ENCODE measurements at places on chromosomes 4 and X. TPM values are rescaled to one million over a fixed set of nuclear protein-coding genes. Genes with fewer than 3 reads are reported as not detected.

The TXLNG gene
- total RNA-seq, result 11.8 TPM

The MAGEA10 gene
- not detected for total RNA-seq

The RBMX gene
- total RNA-seq, result 128 TPM

GRCh38 chrX:40966213-40966820, 118.9 kb upstream of the USP9X start:
- no peak for DNase-seq
- H3K36me3 ChIP-seq, result no peaks in the 10 kb centered on the region
- H3K4me1 ChIP-seq, result no peaks in the 10 kb centered on the region
- no peak overlapping the region for H3K4me3 ChIP-seq
- H3K27ac ChIP-seq, result no peak overlapping the region

GRCh38 chr4:70714079-70714887, 7.5 kb upstream of the RUFY3 start:
- no peaks in the 10 kb centered on the region for H3K27me3 ChIP-seq
- no peaks in the 10 kb centered on the region for H3K36me3 ChIP-seq
- H3K4me1 ChIP-seq, result no peaks in the 10 kb centered on the region
- no peak for DNase-seq

GRCh38 chrX:1591863-1592469, 562 bp downstream of the AKAP17A start:
- H3K4me1 ChIP-seq, result no peaks in the 10 kb centered on the region
- H3K27ac ChIP-seq, result no peak overlapping the region
- DNase-seq, result peak; percentile 59
- peaks cover 9% of the 10 kb centered on the region for H3K36me3 ChIP-seq

- H3K4me3 ChIP-seq, result no peak overlapping the region
- no peaks in the 10 kb centered on the region for H3K4me1 ChIP-seq
- no peaks in the 10 kb centered on the region for H3K27me3 ChIP-seq
- DNase-seq, result no peak
- H3K36me3 ChIP-seq, result no peaks in the 10 kb centered on the region
- H3K27ac ChIP-seq, result no peak overlapping the region
Measured at GRCh38 chr4:46730075-46730474, 179.0 kb downstream of the COX7B2 start.

DNA sequence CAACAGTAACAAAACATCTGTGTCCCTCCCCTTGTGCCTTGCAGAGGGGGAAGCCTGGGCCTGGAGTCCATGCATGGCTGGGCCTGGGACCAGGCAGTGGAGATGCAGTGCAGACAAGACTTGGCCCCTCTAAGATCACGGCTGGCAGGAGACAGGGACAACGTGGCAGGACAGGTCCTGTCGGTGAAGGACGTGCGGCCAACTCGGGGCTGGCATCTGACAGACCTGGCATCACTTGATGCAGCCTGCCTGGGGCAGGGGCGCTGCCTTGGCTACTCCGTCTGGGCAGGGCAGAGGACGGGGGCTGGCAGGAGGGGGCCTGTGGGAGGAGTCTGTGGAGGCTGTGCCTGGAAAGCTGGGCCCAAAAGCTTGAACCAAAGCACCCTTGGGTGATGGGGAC, 112.1 kb downstream of the CPZ start:
- H3K36me3 ChIP-seq, result no peaks in the 10 kb centered on the region
- no peak for DNase-seq
- no peaks in the 10 kb centered on the region for H3K4me1 ChIP-seq
- H3K4me3 ChIP-seq, result no peak overlapping the region

GRCh38 chr4:83932750-83933391, 397.0 kb downstream of the GPAT3 start:
- H3K36me3 ChIP-seq, result no peaks in the 10 kb centered on the region
- no peak for DNase-seq
- H3K4me1 ChIP-seq, result no peaks in the 10 kb centered on the region
- H3K27me3 ChIP-seq, result no peaks in the 10 kb centered on the region

DNA sequence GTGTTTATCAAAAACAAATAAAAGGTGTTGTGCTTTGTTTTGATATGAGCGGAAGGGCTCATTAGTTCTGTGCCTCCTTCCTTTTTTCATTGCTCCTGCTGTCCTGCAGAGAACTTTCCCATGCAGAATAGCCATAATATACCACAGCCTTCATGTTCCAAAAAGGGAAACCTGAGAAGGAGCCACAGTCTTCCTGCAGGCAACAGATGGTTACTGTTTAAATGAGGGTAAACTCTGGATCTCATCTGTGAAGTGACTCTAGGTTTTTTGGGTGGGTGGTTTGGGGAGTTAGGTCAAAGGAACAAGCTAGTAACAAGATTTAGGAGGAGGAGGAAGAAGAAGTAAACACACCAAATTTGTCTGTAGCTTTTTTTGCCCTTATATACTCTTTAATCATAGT, 131.8 kb downstream of the BMPR1B start:
- H3K4me1 ChIP-seq, result peaks cover 2% of the 10 kb centered on the region
- DNase-seq, result no peak
- H3K36me3 ChIP-seq, result no peaks in the 10 kb centered on the region

GRCh38 chr4:40196724-40197281, at the start of gene RHOH:
Gene RHOH, plus strand, starts transcription at chr4:40197031. Its CDS starts 46,356 bp downstream, at chr4:40243387.
- no peak within 1 kb of the TSS for H3K27ac ChIP-seq
- DNase-seq, result no peak
- H3K4me1 ChIP-seq, result no peaks in the 10 kb centered on the region
- H3K4me3 ChIP-seq, result no peak within 1 kb of the TSS

- DNase-seq, result no peak
- no peaks in the 10 kb centered on the region for H3K36me3 ChIP-seq
- no peak overlapping the region for H3K27ac ChIP-seq
- no peak overlapping the region for H3K4me3 ChIP-seq
- H3K4me1 ChIP-seq, result no peaks in the 10 kb centered on the region
Measured at GRCh38 chr4:113179996-113180395, 130.5 kb downstream of the ANK2 start.

DNA sequence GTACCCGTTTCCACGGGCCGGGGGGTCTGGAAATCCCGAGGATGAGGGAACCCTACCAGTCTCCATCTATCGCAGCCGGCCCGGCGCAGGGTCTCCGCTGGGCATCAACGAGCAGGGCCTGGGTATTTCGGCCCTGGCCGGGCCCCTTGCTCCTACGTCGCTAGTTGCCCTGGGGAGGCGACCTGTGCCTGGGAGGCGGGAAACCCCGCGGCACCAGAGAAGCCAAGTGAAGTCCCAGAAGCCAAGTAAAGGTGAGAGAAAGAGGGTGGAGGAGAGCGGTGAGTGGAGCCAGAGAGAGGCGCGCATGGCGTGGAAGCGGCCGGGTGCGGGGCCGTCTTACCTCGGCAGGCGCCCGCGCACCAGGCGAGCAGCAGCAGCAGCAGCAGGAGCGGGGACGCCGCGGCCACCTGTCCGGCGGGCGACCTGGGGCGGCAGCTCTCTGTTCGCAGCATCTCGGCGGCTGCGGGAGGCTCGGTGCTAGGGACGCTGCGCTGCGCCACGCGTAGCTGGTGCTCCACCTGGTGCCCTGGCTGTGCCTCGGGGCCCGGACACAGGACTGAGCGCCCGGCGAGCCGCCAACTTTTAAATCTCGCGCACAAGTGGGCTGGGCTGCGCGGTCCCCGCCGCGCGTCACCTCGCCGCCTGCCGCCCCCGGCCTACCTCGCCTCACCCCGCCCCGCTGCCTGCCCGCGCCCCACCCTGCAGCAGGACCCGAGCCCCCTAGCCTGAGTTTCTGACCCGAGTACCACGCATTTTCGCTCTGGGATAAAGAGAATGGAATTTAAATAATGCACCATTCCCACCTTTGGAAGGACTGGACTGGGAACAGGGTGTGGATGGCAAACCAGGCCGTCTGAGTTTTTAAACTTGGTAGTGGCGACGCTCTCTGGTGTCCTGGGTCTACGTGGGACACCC, at the start of gene NMU:
TSS of gene NMU (minus strand) at position 558 of the 915 bp plus-strand sequence. CDS start at position 452, 106 bp downstream.
- no peaks in the 10 kb centered on the region for H3K4me1 ChIP-seq
- H3K27ac ChIP-seq, result no peak within 1 kb of the TSS
- no peaks in the 10 kb centered on the region for H3K36me3 ChIP-seq
- peak; percentile 77 for DNase-seq
- no peaks in the 10 kb centered on the region for H3K27me3 ChIP-seq

- no peak overlapping the region for H3K27ac ChIP-seq
- H3K36me3 ChIP-seq, result no peaks in the 10 kb centered on the region
- H3K27me3 ChIP-seq, result no peaks in the 10 kb centered on the region
- no peak overlapping the region for H3K4me3 ChIP-seq
- no peak for DNase-seq
- no peaks in the 10 kb centered on the region for H3K4me1 ChIP-seq
Measured at GRCh38 chr4:180363815-180364214, 1879.4 kb upstream of the TENM3 start.

DNA sequence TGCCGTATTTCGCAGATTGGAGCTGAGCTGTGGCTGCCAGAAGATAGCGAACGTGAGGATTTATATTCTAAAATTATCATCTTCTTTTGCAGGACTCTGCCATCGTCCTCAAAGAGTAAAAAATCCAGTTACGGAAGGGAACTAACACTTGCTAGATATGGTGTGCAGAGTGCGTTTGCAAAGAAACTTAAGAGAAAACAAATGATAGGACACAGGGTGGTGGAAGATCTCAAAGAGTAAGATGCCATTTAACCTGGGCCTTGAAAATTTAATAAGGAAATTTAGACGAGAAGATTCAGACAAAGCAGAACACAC, 566 bp downstream of the LARP7 start:
- no peak for DNase-seq
- H3K27me3 ChIP-seq, result no peaks in the 10 kb centered on the region
- peak overlapping the region; percentile 42 for H3K27ac ChIP-seq
- peak overlapping the region; percentile 92 for H3K4me3 ChIP-seq

DNA sequence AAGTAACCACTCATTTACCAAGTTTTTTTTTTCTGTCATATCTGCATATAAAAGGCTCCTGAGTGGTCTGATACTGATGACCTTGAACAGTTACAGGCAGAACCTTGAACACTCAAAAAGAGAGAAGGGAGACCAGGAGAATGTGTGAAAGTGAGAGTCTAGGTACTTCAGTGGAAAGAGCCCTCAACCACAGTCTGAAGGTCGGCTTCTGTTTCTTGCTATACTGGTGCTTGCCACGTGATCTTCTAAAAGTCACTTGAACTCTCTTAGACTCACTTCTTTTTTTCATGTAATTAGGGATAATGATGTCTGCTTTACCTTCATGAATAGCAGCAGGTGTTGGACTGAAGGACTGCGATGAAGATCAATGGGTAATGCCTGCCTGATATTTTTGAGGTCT, 22.8 kb downstream of the GABRB1 start:
- H3K4me1 ChIP-seq, result no peaks in the 10 kb centered on the region
- no peak for DNase-seq
- H3K27ac ChIP-seq, result no peak overlapping the region
- H3K4me3 ChIP-seq, result no peak overlapping the region

DNA sequence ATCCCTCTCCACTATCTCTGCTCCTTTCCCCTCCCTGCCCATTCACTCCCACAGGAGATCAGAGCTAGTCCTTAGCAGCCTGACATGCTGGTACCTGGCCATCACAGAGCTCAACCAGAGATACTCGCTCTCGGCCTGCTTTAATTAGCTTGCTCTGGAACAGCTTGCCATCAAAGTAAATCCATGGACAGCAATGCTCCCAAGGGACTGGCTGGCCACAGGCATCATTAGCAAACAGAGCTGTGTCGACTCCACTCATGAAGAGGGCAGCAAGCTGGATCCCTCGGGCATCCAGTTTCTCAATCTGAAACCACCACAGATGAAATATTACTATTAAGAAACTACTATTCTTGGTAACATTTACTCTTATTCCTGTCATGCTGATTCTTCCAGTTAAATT, 43.4 kb upstream of the PHF8 start:
- H3K27me3 ChIP-seq, result no peaks in the 10 kb centered on the region
- H3K27ac ChIP-seq, result no peak overlapping the region
- H3K4me3 ChIP-seq, result no peak overlapping the region
- H3K36me3 ChIP-seq, result peaks cover 3% of the 10 kb centered on the region
- DNase-seq, result no peak

- H3K36me3 ChIP-seq, result no peaks in the 10 kb centered on the region
- DNase-seq, result no peak
- H3K27me3 ChIP-seq, result no peaks in the 10 kb centered on the region
- H3K4me3 ChIP-seq, result no peak overlapping the region
- H3K4me1 ChIP-seq, result no peaks in the 10 kb centered on the region
Measured at GRCh38 chrX:97050392-97050791, 166.7 kb downstream of the RPA4 start.

- H3K36me3 ChIP-seq, result no peaks in the 10 kb centered on the region
- no peak overlapping the region for H3K4me3 ChIP-seq
- no peaks in the 10 kb centered on the region for H3K4me1 ChIP-seq
Measured at GRCh38 chrX:44088510-44089144, 115.4 kb upstream of the NDP start.
